ENCODE measurements at places on chromosomes 6 and 20. TPM values are rescaled to one million over a fixed set of nuclear protein-coding genes. Genes with fewer than 3 reads are reported as not detected.

PBOV1 gene
- total RNA-seq = not detected

TBXT gene
- total RNA-seq = 2.2 TPM

MAP1LC3A gene
- total RNA-seq = not detected

BACH2 gene
- 0.71 TPM for total RNA-seq

Measured in G401 (cell line).